Ovary (tissue), 10 donors: ENCODE measurements at places on chromosomes 6 and 20. TPM values are rescaled to one million over a fixed set of nuclear protein-coding genes. Genes with fewer than 3 reads are reported as not detected.

The TNFRSF6B gene
- 2.3 TPM for total RNA-seq

GRCh38 chr6:36655085-36655724 is 23.3 kb upstream of the CDKN1A start:
- no peak overlapping the region for H3K27ac ChIP-seq
- no peak overlapping the region for H3K4me3 ChIP-seq

The HLA-DQA2 gene
- total RNA-seq: 1.5 TPM

DNA sequence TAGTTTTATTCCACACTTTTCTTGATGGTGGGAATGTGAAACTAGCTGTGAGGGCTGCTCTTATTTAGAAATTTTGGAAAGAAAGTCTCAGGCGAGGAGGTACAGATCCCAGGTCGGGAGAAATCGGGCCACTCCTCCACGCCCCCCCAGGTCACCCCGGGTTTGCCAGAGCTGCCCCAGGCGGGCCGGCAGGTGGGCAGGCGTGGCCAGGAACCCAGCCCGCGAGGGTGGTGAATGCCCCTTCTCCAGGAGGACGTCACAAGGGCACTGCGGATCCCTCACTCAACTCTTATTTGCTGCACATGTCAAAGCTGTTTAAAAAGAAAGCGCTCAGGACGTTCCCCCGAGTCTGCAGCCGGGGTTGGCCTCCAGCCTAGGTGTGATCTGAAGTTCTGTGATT is 60.5 kb upstream of the SLCO4A1 start:
- no peaks in the 10 kb centered on the region for H3K4me1 ChIP-seq
- no peak overlapping the region for H3K4me3 ChIP-seq
- no peaks in the 10 kb centered on the region for H3K27me3 ChIP-seq
- no peak for DNase-seq

DNA sequence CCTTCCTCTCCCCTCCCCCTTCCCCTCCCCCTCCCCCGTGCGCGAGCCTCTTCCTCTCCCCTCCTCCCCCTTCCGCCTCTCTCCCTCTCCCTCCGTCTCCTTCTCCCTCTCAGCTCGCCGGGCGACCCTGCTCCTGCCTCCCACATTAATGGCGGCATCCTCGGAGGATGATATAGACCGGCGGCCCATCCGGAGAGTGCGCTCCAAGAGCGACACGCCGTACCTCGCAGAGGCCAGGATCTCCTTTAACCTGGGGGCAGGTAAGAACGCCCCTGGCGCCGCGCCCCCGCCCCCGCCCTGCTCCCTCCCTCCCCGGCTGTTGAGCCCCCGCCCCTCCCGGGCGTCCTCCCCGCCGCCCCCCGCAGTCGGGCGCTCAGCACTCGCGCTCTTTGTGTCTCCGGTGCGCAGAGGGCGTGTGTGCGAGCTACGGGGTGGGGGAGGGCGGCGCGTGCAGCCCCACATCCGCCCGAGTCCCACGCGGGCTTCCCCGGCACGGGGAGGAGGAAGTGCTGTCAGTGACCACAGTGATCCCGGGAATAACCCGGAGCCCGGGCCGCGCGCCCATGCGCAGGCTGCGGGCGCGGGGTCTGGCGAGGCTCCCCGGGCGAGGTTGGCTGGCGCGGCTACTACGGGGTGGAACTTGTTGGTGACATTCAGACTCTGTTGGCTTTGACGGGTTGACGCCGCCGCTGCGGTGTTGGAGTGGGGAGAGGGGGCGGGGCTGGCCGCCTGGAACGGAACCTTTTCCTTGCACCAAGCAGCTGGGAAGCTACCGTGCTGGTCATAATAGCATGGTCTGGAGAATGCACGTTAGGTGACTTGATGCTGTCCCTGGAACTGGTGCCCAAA is 33.2 kb downstream of the PHACTR1 start:
- H3K4me1 ChIP-seq: no peaks in the 10 kb centered on the region
- no peaks in the 10 kb centered on the region for H3K36me3 ChIP-seq
- H3K27ac ChIP-seq: no peak overlapping the region
- no peak for DNase-seq

The BEND3 gene
- 3.6 TPM for total RNA-seq

- H3K4me3 ChIP-seq: no peak within 1 kb of the TSS
- H3K27me3 ChIP-seq: no peaks in the 10 kb centered on the region
- DNase-seq: no peak
- H3K36me3 ChIP-seq: no peaks in the 10 kb centered on the region
- no peak within 1 kb of the TSS for H3K27ac ChIP-seq
Observed at GRCh38 chr6:47698342-47698787, at the start of gene ADGRF4. TSS of gene ADGRF4 (plus strand) at chr6:47698580. CDS start at chr6:47707246, 8,666 bp downstream.
